Breast epithelium (tissue), 4 donors: ENCODE measurements at places on chromosomes 4 and X. TPM values are rescaled to one million over a fixed set of nuclear protein-coding genes. Genes with fewer than 3 reads are reported as not detected.

DNA sequence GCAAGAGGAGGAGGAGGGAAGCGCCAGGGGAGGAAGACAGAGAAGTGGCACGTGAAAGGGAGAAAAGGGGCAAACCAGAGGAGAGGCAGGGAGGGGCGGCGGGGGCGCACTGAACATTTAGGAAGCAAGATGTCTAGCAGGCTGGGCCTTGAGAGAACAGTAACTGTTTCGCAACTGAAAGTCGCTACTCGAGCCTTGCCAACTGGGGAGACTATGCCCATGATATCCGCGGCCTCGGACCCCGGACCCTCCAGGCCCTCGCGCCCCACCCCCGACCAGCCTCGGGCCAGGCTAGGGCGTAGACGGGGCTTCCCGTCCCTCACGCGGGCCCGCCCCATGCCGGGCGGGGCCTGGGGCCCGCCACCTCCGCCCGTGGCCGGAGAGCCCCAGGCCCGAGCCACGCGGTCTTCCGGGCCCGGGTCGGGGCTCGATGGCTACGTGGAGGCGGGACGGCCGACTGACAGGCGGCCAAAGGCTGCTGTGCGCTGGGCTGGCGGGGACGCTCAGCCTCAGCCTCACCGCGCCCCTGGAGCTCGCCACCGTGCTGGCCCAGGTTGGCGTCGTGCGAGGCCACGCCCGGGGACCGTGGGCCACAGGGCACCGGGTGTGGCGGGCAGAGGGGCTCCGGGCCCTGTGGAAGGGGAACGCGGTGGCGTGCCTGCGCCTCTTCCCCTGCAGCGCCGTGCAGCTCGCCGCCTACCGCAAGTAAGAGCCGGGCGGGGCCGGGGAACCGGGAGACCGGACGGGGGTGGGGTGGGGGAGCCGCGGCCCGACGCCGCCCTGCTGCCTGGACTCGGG, at the start of gene SLC25A43:
SLC25A43 (plus strand) TSS at position 363 of the 798 bp plus-strand sequence; CDS start at position 431, 68 bp downstream.
- no peak for DNase-seq
- no peaks in the 10 kb centered on the region for H3K36me3 ChIP-seq
- no peaks in the 10 kb centered on the region for H3K4me1 ChIP-seq
- H3K4me3 ChIP-seq: peak within 1 kb of the TSS; percentile 57

DNA sequence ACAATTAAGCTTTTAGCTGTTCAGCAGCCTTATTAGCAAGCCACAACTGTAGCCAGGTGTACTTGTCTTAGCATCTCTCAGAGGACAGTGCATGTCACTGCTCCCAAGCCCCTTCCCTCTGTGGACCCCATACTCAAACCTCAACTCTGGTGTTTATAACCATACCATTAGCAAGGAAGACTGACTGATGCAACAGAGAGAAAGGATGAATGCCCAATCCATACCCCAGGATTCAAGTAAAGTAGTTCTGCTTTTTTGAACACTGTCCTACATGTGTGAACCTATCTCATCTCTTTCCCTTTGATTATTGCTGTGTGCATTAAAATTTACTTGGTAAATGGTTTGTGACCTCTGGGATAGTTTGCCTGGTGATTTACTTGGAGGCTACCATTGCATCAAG, 22.8 kb upstream of the CYBB start:
- H3K4me1 ChIP-seq: no peaks in the 10 kb centered on the region
- no peaks in the 10 kb centered on the region for H3K36me3 ChIP-seq
- no peak overlapping the region for H3K4me3 ChIP-seq
- no peaks in the 10 kb centered on the region for H3K27me3 ChIP-seq
- no peak overlapping the region for H3K27ac ChIP-seq

GRCh38 chr4:139606579-139607501, 50.8 kb upstream of the SETD7 start:
- no peak for DNase-seq
- no peaks in the 10 kb centered on the region for H3K4me1 ChIP-seq
- H3K36me3 ChIP-seq: no peaks in the 10 kb centered on the region
- H3K27ac ChIP-seq: no peak overlapping the region
- peak overlapping the region; percentile 7 for H3K4me3 ChIP-seq

DNA sequence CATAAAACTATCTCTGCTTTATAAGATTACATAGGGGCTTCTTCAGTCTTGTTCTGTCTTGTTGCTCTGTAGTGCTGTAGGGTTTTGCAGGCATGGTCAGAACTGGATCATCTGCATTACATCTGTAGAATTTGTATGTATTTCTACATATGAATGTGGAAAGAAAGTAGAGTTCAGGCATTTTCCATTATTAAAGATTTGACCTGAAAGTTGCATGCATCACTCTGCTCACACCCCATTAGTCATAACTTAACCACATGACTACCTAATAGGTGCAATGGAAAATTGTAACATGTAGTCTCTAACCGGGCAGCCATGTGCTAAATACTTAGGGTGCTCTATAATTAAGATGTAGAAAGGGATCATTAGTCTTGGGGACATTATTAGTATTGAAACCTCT, 45.7 kb upstream of the AGA start:
- H3K27me3 ChIP-seq: no peaks in the 10 kb centered on the region
- no peak for DNase-seq
- H3K4me3 ChIP-seq: no peak overlapping the region
- no peak overlapping the region for H3K27ac ChIP-seq
- H3K36me3 ChIP-seq: no peaks in the 10 kb centered on the region

DNA sequence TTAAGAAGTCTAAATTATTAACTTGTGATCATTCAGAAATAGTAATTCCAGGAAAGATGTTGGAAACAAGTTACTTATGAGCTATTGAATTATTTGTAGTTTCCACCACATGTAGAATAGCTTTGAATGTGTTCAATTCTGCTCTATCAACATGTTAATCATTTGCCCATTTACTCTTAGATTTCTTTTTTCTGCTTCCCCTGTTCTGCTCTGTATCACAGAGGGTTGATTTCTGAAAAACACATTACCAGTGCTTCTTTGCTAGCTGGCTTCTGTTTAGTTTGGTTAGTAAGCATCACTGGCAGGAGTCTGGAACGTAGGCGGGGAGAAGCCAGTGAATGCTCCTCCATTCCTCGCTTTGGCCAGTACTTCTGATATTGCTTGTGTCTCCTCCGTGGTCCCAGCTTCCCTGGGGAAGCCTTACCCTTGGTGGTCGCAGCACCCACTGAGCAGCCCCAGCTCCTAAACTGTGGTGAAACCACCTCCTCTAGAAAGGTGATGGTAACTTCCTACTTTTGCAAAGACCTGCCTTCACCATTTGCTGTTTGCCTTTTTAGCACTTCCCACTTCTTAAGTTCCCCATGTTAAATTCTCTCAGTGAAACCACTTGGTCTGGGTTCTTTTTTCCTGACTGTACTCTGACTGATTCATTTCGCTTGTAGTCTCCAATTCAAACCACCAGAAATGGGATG, 40.3 kb upstream of the GALNT7 start:
- no peaks in the 10 kb centered on the region for H3K4me1 ChIP-seq
- no peaks in the 10 kb centered on the region for H3K27me3 ChIP-seq

- H3K4me1 ChIP-seq: no peaks in the 10 kb centered on the region
- no peak overlapping the region for H3K27ac ChIP-seq
Measured at GRCh38 chr4:171928336-171928735, 115.1 kb downstream of the GALNTL6 start.

- no peak overlapping the region for H3K4me3 ChIP-seq
- no peak for DNase-seq
- H3K4me1 ChIP-seq: no peaks in the 10 kb centered on the region
- H3K27me3 ChIP-seq: peaks cover 15% of the 10 kb centered on the region
- no peak overlapping the region for H3K27ac ChIP-seq
Measured at GRCh38 chrX:114508756-114509155, 75.1 kb upstream of the HTR2C start.

GRCh38 chr4:35164063-35164462, 1080.3 kb downstream of the ARAP2 start:
- H3K27ac ChIP-seq: no peak overlapping the region
- H3K27me3 ChIP-seq: no peaks in the 10 kb centered on the region
- DNase-seq: no peak
- no peak overlapping the region for H3K4me3 ChIP-seq
- no peaks in the 10 kb centered on the region for H3K4me1 ChIP-seq

GRCh38 chr4:11421116-11421515, 7.6 kb downstream of the HS3ST1 start:
- peak overlapping the region; percentile 52 for H3K27ac ChIP-seq
- no peaks in the 10 kb centered on the region for H3K27me3 ChIP-seq

DNA sequence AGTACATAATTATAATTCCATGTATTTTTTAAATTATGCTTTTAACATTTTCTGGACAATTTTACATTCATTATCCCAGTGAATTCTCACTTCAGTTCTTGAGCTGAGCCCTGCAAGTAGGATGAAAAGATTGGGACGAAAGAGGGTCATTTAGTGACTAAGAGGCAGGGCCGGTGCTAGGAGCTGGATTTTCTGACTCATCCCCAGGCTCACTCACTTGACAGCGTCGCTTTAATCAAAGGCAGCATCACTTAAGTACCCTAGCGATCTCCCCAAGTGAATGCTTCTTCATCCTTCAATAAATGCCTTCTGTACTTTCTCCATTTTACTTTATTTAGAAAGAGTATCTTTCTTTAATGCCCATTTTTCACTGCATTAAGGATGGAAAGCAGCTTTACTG, 263.6 kb downstream of the HS3ST1 start:
- no peak for DNase-seq
- H3K4me1 ChIP-seq: no peaks in the 10 kb centered on the region
- no peaks in the 10 kb centered on the region for H3K36me3 ChIP-seq
- no peaks in the 10 kb centered on the region for H3K27me3 ChIP-seq

DNA sequence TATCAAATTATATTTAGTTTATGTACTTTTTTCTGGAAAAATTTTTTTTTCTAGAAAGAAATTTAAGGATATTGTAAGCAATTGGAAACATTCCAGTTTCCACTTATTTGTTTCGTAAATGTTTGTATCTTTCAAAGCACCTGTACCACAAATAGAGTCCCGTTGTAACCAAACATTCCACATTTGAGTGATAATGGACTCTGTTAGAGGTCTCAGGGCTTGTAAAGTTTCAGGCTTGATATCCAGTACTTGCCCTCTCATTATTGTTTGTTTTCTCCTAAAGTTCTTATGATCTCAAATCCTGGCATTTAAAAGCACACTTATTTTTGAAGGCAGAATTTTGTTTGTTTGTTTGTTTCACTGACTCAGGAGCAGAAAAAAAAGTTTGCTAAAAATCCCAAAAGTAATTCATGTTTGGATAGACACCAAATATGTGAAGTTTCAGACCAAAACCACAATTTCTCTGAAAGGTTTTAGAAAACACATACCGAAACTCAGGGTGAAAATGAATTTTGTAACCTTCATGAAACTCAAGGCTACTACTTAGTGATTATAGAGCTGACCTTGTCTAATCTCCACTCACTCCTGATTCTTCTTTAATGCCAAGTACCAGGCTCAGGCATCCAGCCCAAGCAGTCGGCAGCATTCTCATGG, 5.7 kb upstream of the TMEM192 start:
- no peak for DNase-seq
- H3K4me1 ChIP-seq: no peaks in the 10 kb centered on the region
- no peak overlapping the region for H3K4me3 ChIP-seq
- H3K27ac ChIP-seq: no peak overlapping the region
- no peaks in the 10 kb centered on the region for H3K27me3 ChIP-seq

DNA sequence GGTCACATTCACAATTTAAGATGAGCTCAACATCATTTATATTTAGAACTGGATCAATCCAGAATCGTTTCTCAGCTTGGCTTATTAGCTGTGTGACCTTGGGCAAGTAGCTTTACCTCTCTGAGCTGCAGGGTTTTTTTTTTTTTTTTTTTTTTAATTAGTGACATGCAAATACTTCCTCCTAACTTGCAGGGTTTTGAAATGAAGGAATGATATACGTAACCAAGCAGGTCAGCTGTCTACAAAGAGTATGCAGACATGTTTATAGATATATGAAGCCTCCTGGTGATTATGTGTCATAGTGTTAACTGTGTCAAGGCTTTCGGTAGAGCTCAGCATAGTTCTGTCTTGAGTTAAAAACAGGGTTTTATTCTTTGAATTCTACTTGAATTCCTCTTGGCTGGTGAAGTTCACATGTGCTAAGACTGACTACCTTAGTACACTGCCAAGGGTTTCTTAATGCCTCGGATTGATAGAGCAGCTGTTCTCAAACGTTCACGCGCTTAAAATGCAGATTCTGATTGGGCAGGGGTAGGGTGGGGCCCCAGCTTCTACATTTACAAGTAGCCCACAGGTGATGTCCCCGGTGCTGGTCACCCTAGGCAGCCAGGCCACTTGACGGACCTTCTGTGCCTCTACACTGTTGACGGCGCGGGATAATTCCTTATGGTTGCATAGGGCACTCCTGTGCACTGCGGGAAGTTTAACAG, 654 bp upstream of the STS start:
- H3K36me3 ChIP-seq: no peaks in the 10 kb centered on the region
- no peak for DNase-seq
- H3K4me1 ChIP-seq: no peaks in the 10 kb centered on the region
- H3K27ac ChIP-seq: peak overlapping the region; percentile 90
- peak overlapping the region; percentile 79 for H3K4me3 ChIP-seq

- no peak for DNase-seq
- no peaks in the 10 kb centered on the region for H3K4me1 ChIP-seq
- no peaks in the 10 kb centered on the region for H3K36me3 ChIP-seq
Measured at GRCh38 chr4:109053257-109053656, 249.2 kb downstream of the COL25A1 start.

DNA sequence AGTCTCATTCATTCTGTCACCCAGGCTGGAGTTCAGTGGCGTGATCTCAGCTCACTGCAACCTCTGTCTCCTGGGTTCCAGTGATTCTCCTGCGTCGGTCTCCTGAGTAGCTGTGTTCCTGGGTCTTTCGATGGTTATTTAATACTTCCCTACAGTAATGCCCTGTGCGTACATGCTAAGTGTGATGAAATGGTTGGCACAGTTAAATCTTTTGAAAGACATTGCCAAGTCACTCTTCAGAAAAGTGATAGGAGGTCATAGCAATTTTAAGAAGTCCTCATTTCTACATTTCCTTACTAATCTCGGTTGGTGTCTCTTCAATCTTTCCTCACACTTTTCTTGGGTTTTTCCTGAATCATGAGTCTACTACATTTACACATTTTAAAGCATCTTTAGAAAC, 14.4 kb downstream of the HTT-AS start:
- H3K27me3 ChIP-seq: no peaks in the 10 kb centered on the region
- no peak for DNase-seq
- no peaks in the 10 kb centered on the region for H3K36me3 ChIP-seq
- no peak overlapping the region for H3K4me3 ChIP-seq

DNA sequence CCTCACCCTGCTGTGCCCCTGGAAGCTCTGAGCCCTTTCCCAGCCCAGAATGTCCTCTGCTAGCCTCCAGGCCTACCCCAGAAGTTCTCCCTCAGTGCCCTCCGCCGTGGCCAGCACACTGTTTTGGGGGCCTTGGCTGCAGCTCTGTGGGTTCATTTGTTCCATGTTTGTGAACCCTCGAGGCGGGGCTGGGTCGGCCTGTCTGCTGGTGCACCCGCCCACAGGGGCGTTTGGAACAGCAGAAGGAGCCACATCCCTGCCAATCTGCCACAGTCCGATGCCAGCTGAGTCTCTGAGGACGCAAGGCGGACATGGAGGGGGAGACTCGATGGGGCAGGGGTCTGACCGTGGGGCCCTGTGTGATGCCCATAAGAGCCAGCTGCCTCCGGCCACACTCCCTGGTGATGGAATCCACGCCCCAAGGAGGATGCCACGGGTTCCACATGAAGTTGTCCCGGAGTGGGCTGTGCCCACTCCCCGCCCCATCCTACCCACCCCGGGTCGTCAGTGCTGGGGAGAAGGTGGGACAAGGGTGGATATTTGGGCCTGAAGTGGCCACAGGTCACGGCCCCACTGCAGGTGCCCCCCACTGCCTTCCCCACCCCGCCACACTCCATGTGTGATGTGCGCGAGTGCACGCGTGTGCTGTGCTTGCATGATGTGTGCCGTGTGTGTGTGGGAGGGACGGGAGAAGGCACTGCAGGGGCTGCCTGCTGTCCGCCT, 7.1 kb downstream of the ATP5ME start:
- no peaks in the 10 kb centered on the region for H3K4me1 ChIP-seq
- DNase-seq: no peak
- H3K27ac ChIP-seq: no peak overlapping the region

SEC24D gene
- total RNA-seq: 63.6 TPM

NXF3 gene
- total RNA-seq: not detected

PF4V1 gene
- total RNA-seq: not detected
